ENCODE measurements at places on chromosomes 16 and 17.
A peak's percentile ranks its signal among the peaks of the same experiment; 100 is the strongest.

GRCh38 chr17:39704821-39705551 lies 5.1 kb downstream of the ERBB2 start:
- DNase-seq, result no peak

- DNase-seq, result peak; percentile 48
Observed at GRCh38 chr17:35890774-35891155, 10.6 kb upstream of the CCL5 start.

DNA sequence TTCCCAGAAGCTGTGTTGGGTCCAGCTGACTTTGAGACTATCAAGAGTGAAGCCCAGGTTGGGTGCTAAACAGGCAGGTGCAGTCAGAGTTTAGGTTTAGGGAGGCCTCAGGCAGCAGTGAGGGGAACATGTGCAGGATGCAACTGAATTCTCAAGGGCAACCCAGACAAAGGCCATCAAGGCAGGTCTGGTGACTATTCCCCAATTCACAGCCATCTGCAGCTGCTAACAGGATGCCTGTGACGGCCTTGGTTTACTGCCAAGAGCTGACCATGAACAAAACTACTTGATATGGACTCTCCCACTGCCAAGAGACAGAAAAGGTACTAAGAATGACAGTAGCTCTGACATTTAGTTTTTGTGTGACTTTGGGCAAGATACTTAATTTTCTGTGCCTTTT lies 45.2 kb upstream of the BCAR1 start:
- DNase-seq, result no peak

GRCh38 chr17:82452162-82452561 lies 1.6 kb upstream of the CYBC1 start:
- DNase-seq, result no peak

DNA sequence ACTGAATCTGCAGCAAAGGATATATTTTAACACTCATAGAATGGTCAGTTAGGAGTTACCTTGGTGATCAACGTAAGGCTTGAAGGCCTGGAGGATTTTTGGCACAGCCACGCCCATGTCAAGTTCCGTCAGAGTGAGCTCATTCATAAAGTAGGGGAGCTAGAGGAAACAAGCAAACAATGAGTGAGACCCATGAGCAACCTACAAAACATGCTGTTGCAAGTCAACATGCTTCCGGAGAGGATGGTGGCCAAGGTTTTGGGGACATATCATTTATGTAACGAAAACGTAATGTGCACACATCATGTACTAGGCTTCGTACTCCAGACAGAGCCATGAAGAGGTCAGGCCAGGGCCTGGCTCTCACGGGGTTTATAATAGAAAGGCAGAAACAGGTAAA lies 41.1 kb upstream of the ERN1 start:
- DNase-seq, result no peak

DNA sequence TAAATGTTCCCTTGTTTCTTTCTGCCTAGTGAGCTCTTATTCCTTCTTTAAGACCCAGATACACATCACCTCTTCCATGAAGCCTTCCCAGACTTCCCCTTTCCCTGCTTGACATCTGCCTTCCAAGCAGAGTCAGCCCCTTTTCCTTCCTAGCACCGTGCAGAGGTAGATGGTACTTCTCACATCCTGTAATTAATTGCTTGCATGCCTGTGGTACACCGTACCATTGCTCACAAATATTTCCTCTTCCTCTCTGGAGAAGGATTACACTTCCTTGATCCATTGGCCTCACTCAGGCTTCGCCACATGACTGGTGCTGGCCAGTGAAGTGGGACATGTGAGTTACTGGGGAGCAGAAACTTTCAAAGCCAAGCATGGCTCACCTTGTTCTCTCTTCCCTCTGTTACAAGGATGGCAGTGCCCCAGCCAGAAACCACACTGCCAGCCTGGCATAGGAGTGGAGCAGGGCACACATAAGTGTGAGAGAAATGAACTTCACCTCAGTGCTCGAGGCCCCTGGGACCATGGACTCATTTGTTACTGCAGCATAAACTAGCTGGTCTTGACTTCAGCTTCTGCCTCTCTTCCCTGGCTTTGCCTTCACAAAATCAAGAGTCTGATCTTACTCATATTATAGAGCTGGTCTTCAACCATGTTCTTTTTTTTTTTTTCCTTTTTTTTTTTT lies 44.0 kb downstream of the SOST start:
- DNase-seq, result no peak
